Stimulated activated CD4-positive, alpha-beta T cell treated with anti-CD3 and anti-CD28 coated beads, TNF-alpha, amount 100 ng/mL, for 1 hour (primary cell): ENCODE measurements at places on chromosomes 13 and 19.
A peak's percentile ranks its signal among the peaks of the same experiment; 100 is the strongest.

DNA sequence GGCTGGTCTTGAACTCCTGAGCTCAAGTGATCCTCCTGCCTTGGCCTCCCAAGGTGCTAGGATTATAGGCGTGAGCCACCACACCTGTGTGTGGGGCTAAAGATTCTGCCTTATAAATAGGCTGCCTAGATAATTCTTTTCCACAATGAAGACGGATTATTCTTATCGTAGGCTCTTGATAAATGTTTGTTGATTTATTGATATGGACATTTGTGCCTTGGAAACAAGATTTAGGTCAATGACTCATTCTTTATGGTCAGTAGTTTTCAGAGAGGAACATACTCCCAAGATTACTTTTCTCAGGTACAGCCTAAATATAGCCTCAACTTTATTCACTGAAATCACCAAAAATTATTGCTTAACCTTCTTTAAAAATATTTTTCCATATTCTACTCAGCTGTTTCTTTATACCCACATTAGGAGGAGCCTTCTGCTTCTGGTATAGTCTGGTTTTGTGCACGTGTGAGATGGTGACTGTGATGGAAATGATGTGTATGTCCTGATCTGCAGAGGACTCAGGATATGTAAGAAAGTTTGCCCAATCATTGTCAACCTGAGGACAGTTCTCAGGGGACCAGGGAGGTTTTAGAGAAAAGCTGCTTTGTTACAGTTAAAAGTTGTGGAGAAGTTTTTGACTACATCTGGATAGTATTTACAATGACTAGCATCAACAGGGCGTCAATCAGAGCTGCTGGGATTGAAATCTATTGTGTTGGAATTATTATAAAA is 208.9 kb downstream of the DNAJC15 start:
- no peak for DNase-seq

DNA sequence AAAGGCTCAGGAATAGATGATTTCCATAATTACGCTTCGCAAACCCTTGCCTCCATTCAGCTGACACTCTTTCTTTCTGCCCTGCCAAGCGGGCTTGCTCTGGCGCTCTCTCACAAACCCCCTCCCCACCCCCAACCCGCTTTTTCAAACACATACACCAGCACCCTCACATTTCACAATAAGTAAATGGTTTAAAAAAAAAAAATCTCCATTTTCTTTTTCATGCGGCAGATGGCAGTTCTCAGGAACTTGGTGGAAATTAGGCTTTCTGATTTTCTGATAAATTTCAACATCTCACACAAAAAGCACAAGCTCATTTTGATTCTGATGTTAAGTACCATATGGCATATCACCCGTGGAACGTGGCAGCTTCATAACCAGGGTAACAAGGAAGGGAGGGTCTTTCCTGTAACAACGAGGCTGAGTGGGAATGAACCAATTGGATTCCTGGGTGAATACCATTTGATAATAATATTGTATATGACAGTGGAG is 43.8 kb downstream of the C13orf42 start:
- no peak for DNase-seq

DNA sequence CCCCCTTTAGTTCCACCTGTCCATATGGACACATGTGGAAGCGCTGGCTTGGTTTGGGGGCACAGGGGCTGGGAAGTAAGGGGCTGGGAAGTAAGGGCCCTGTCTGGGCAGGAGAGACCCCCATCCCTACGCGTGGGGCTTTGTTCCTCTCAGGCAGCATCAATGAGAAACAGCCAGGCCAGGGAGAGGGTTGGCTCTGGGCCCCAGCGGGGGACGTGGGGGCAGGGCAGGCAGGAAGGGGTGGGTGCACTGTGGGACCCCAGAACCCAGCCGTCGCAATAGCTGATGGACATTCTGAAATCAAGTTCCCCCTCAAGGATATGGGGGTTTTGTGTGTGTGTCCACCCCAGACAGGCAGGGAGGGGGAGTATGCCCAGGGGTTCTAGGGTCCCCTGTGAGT is 1.2 kb downstream of the NCAN start:
- DNase-seq: no peak

DNA sequence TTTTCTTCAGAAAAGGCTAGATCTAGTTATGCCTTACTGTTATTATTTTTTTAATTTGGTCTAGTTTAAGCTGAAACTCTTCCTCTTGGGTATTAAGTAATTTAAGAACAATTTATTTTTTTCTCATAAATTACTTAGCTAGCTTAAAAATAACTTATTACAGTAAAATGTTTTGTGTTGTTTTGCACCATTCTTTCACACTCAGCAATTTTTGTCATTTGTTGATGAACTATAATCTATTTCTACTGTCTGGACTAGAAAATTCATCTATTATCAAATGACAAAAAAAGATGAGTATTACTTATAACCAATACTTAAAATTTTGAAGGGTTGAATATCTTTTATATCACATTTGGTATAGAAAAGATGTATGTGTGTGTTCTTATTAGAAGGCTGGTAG is 1.6 kb upstream of the LPAR6 start:
- DNase-seq: no peak

GRCh38 chr13:25677956-25678355 is 306.2 kb downstream of the ATP8A2 start:
- DNase-seq: no peak

- no peak for DNase-seq
Measured at GRCh38 chr13:66534561-66534960, 695.6 kb downstream of the PCDH9 start.

DNA sequence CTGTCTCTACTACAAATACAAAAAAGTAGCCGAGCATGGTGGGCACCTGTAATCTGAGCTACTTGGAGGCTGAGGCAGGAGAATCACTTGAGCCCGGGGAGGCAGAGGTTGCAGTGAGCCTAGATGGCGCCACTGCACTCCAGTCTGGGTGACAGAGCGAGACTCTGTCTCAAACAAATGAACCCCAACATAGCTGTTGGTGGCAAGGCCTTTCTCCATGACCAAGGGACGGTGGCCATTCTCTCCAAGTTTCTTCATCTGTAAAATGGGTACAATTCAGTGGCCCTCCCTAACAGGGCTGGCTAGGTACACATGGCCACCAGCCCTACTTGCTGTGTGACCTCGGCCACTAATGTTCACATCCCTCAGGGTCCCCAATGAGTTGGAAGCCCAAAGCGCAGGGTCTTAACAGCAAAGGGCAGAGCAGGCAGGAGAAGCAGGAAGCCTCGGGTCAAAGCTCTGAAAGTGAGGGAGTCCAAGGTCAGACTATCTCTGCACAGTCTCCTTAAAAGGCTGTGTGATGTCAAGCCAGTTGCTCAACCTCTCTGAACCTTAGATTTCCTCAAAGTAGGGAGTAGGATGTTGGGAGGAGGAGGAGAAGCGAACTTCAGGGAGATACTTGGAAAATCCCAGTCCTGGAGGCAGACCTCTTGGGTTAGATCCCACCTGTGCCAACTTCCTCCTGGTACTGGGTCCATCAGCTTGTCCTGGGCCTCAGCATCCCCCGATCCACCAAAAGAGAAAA is 2.7 kb downstream of the JUND start:
- peak; percentile 35 for DNase-seq

GRCh38 chr19:47227352-47228167 is 3.4 kb downstream of the BBC3 start:
- no peak for DNase-seq

DNA sequence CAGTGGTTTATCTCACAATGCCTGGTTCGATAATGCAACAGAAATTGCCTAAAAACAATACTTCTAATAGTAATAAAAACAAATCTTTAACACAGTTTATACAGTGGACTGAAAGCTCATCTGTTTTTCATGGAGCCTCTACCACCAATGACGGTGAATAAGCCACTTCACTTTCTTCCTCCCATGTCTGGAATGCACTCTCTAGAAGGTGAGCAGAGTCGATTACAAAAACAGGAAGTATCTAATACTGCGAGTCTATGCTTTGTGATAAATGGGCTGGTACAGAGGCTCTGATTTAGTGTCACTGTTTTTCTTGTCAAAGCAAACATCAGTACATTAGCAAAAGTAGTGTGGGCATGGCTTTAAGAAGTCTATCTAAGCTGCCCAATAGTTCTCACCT is 1348.6 kb upstream of the SLC10A2 start:
- no peak for DNase-seq

- peak; percentile 48 for DNase-seq
Measured at GRCh38 chr19:10718205-10719196, 622 bp downstream of the DNM2 start.

- DNase-seq: no peak
Measured at GRCh38 chr19:36060430-36060829, 5.7 kb downstream of the WDR62 start.

DNA sequence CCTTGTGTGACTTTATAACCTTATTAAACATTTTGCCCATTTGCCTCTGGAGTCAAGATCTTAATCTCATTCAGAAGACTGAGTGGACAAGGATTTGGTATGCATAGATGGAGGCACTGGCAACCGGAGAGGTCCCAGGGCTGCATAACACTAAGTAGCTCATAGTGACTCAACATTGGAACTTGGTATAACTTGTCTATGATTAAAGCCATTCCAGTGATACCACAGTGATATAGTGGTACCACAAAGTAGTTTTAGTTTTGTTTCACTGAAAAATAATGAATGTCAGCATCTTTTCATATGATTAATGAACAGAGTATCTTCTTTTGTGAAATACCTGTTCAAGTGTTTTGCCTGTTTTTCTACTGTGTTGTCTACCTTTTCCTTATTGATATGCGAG is 26.4 kb downstream of the CDK8 start:
- DNase-seq: no peak

DNA sequence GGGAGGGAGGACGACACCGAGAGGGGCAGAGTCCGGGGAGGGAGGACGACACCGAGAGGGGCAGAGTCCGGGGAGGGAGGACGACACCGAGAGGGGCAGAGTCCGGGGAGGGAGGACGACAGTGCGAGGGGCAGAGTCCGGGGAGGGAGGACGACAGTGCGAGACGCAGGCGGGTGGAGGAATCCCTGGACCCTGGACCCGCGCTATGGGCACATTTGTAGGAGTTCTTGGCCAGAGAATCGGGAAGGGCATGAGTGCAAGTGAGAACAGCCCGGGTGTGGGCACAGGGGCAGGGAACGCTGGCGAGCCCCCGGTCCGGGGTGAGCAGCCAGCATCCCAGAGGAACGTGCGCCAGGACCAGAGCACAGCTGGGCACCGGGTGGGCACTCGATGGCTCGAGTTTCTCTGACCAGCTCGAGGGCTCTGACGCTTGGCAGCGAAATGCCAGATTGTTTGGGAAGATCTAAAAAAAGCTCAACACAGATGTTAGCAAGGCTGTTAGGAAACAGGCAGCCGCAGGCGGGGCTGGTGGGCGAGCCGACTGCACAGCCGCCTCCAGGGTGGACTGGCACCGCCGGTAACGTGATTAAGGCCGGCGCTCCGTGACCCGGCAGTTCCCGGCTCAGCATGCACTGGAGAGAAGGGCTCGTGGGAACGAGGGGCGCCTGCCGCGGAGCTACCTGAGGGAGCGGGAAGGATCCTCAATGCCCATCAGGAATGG is 17.9 kb upstream of the C2CD4C start:
- no peak for DNase-seq

GRCh38 chr13:76481738-76482137 is 404.5 kb downstream of the KCTD12 start:
- no peak for DNase-seq

DNA sequence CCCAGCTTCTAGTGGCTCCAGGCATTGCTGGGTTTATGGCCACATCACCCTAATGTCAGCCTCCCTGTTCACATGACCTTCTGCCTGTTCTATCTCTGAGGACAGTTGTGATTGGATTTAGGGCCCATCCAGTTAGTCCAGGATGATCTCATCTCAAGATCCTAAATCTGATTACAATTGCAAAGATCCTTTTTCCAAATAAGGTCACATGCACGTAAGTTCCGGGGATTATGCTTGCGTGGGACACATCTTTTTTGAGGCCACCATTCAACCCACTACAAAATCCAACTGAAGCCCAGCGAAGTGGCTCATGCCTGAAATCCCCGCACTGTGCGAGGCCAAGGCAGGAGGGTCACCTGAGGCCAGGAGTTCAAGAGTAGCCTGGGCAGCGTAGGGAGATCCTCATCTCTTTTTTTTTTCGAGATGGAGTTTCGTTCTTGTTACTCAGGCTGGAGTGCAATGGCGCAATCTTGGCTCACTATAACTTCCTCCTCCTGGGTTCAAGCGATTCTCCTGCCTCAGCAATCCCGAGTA is 12.3 kb downstream of the PLD3 start:
- no peak for DNase-seq

DNA sequence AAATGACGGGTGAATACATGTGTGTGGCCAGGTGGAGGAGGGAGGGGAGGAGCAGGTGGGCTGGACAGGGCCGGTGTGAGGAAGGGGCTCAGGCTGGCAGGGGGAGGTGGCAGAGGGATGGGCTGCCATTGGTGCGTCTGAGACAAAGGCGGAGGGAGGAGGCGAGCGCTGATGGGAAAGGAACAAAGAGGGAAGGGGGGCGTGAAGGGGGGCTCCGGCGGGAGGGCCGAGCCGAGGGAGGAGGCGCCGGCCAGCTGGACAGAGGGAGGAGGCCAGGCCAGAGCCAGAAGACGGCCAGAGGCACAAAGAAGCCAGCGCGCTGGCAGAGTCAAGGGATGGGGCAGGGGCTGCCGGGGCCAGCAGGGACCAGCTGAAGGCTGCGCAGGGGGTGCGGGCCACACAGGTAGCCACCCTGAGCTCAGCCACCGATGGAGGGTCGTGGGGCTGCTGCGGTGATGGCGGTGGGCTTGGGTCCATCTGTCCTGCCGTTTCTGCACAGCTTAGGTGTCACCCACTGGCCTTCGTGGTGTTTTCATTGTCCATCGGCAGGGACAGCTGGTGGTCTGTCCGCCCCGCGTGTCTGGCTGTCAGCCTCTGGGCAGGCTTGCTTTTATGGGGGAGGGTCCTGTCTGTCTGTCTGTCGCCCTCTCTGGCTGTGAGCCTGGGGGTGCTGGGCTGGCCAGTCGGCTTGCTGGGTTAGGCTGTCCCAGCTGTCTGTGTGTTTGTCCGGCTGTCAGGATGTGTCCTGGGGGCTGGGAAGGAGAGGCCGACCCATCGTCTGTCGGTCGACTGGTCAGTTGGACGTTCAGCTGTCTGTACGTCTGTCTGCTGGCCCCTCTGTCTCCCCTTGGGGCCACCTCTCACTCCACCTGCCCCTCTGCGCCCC is 2.2 kb downstream of the APC2 start:
- no peak for DNase-seq

- no peak for DNase-seq
Measured at GRCh38 chr13:51916962-51917361, 55.2 kb downstream of the CCDC70 start.
